ENCODE measurements at places on chromosomes 2 and 18.

- DNase-seq, result no peak
Measured at GRCh38 chr2:66436581-66437001, 1.7 kb downstream of the MEIS1 start.

GRCh38 chr2:135320465-135321355 is 210.3 kb downstream of the ZRANB3 start:
- DNase-seq, result peak; percentile 17

- no peak for DNase-seq
Measured at GRCh38 chr2:155356250-155356649, 657.8 kb downstream of the KCNJ3 start.

DNA sequence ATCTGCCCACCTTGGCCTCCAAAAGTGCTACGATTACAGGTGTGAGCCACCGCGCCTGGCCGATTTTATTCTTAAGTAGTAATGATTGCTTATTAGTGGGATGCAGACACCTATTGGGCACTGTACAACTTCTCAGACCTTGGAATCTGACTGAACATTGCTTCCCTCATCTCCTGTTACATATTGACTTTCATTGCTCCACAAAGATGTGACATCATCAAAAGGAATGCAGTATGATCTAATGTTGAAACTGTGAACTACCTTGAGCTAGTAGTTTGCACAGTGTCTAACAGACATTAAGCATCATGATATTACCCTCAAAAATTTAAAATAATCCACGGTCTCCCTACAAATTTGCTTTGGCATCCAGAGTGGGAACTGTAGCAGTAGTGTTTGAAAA is 109.8 kb upstream of the SIX2 start:
- no peak for DNase-seq

GRCh38 chr2:9780368-9781130 is 62.7 kb upstream of the TAF1B start:
- DNase-seq, result no peak

DNA sequence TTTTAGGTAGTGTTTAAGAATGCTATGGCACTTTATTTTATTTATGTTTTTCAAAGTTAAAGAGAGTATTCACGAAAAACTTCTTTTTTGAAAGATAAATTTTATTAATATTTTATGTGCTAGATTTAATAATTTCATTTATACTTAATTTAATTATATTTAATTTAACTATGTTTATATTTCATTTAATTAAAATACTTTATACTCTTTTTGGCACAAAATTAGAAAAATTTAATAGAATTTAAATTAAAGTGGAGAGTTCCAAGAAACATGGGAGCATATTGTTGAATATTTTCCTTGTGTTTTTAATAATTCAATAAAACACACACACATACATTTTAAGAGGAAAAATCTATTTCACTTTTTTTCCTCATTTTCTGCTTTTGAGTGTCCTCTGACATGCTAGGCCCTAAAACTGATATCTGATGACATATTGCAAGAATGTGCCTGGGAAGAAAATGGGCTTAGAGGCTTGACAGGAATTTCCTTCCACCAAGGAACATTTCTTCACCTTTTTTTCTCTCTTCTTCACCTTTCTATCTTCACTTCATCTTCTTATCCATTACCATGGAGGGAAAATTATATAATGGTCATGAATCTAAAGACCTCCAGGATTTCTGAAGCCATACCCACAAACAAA is 15.4 kb downstream of the ARHGAP28 start:
- DNase-seq, result no peak
